T-helper 17 cell (primary cell): ENCODE measurements at places on chromosomes 12 and 14. TPM values are rescaled to one million over a fixed set of nuclear protein-coding genes. Genes with fewer than 3 reads are reported as not detected.

DNA sequence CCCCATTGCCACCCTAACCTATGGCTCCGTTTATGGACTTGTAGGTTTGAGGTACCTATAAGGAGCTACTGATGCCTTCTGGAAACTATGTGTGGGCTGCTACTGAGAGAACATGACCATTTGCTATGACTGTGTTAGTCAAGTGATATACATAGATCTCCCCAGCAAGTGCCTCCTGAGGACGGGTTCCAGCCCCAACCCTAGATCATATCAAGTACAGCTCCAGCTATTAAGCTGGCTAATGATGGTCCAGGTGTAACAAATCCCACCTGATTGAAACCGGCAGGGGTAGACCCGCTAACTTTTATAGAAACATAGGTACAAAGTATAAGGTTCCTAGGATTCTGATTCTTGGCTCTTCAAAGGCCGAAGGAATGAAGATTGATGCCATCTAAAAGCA, 23.7 kb downstream of the NINJ2 start:
- DNase-seq: no peak

GRCh38 chr12:104486943-104487819, 30.4 kb downstream of the CHST11 start:
- DNase-seq: no peak

DNA sequence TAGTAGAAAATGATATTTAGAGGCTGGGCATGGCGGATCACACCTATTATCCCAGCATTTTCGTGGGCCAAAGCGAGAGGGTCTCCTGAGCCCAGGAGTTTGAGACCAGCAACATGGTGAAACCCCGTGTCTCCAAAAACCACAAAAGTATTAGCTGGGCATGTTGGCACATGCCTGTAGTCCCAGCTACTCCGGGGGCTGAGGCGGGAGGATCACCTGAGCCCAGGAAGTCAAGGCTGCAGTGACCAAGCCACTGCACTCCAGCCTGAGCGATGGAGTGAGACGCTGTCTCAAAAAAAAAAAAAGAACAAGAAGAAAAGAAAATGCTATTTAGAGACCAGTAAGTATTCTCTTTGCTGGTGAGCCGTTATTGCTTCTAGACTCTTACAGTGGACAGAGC, 79.2 kb upstream of the MDM1 start:
- DNase-seq: no peak

DNA sequence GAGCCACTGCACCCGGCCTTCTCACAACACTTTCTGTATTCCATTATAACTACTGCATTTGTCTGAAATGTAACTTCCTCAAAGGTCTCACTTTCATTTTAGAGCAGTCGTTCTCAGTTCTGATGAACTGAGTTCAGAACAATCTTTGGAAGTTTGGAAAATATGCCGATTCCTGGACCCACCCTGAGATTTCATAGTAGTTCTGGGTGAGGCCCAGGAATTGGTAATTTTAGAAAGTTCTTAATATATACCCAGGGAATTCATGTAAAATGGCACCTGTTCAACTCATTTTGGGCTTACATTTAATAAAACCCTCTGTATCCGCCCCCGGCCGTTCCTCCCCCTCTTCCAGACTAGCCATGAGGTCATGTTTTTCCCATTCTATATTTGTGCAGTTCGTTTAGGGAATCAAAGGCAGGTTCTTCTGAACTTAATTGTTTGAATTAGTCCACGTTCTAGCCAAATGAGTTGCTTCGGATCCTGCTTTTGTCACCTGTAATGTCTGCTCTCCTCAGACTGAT, 5.9 kb downstream of the GSG1 start:
- DNase-seq: no peak

- no peak for DNase-seq
Observed at GRCh38 chr14:93024493-93024892, 91.2 kb downstream of the ITPK1 start.

- no peak for DNase-seq
Observed at GRCh38 chr14:97948841-97949240, 1151.7 kb downstream of the VRK1 start.

- DNase-seq: no peak
Observed at GRCh38 chr14:100306998-100307765, 938 bp upstream of the SLC25A29 start.

GRCh38 chr14:75283833-75284563, 5.4 kb downstream of the FOS start:
- no peak for DNase-seq

DNA sequence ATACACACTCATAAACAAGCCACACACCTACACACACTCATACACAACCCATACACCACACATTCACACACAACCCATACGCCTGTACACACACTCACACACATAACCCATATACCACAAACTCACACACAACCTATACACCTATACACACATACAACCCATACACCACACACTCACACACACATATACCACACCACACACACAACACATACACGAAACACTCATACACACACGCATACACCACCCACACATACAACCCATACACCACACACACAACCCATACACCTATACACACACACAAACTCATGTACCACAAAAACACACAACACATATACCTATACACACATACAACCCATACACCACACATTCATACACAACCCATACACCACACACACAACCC, 164.3 kb downstream of the TMEM121 start:
- DNase-seq: no peak

- DNase-seq: no peak
Observed at GRCh38 chr12:31710021-31710818, 18.6 kb downstream of the AMN1 start.

GRCh38 chr12:5433081-5433844, 1.4 kb downstream of the NTF3 start:
- no peak for DNase-seq

- DNase-seq: no peak
Observed at GRCh38 chr12:27623645-27624044, 72.6 kb upstream of the REP15 start.

GRCh38 chr14:63046339-63047268, 1.3 kb upstream of the KCNH5 start:
- DNase-seq: no peak

DNA sequence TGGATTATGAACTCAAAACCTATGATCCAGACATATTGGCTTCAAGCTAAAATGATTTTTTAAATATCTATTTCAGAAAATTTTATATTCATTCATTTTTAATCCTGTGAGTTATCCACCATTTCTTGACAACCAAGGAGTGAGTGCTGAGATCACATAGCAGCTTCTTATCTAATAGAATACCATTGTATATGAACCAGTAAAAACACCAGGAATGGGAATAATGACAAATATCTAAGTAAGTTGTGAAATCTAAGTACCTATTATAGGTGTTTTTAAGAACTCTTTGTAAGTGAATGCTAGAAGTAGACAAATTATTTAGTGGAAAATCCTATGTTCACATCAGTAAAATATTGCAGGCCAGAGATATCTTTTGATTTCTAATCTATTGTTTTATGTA, 8.2 kb downstream of the LUM start:
- DNase-seq: no peak

- DNase-seq: no peak
Observed at GRCh38 chr14:102491366-102491765, 18.2 kb downstream of the ANKRD9 start.

- no peak for DNase-seq
Observed at GRCh38 chr14:36522347-36522971, 2.4 kb upstream of the NKX2-1 start.

DNA sequence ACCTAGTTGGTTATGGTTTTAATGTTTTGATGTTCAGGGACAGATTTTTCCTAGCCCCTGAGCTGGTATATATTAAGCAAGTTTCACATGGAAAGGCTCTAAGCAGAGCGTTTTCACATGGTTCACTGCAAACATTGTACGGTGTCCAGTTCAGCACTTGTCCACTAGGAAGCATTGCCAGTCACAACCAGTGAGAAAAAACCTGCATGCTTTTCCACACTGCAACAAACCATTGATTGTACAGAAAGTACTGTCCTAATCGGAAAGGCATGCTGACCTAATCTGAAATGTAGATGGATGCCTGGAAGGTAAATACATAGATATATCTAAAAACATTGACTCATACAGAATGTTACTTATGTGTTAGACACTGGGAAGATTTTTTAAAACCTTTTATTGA, 25.0 kb upstream of the NPAS3 start:
- DNase-seq: no peak

GRCh38 chr14:52961060-52961639, 10.3 kb upstream of the FERMT2 start:
- DNase-seq: peak; percentile 39

DNA sequence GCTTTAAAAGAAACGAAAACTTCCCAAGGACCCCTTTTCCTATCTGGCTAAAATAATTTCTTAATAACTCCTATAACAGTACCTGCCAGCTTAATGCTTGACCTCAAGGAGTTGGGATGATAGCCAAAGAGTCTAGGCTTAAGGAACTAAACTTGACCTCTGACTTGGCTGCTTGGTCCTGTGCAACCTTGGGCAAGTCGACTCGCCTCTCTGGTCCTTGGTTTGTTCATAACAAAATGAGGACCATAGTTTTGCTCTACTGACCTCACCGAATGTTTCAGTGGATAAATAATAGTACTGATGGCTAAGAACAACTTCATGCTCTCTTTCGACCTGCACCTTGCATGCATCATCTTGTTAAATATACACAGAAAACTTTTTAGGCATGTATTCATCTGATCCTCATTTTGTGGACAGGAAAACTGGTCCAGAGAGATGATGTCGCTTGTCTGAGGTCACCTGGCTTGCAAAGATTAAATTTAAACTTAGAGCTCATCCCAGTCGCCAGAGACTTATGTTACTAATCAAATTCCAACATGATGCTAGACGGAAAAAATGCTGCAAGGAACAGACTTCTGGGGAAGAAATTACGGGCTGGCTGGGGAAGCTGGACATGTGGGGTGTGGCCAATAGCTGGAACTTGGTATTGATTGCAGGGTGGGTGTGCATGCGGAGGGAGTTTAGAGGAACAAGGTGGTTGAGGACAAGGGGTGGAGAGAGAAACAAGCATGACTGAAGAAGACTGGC, 38.0 kb upstream of the WSCD2 start:
- no peak for DNase-seq

DNA sequence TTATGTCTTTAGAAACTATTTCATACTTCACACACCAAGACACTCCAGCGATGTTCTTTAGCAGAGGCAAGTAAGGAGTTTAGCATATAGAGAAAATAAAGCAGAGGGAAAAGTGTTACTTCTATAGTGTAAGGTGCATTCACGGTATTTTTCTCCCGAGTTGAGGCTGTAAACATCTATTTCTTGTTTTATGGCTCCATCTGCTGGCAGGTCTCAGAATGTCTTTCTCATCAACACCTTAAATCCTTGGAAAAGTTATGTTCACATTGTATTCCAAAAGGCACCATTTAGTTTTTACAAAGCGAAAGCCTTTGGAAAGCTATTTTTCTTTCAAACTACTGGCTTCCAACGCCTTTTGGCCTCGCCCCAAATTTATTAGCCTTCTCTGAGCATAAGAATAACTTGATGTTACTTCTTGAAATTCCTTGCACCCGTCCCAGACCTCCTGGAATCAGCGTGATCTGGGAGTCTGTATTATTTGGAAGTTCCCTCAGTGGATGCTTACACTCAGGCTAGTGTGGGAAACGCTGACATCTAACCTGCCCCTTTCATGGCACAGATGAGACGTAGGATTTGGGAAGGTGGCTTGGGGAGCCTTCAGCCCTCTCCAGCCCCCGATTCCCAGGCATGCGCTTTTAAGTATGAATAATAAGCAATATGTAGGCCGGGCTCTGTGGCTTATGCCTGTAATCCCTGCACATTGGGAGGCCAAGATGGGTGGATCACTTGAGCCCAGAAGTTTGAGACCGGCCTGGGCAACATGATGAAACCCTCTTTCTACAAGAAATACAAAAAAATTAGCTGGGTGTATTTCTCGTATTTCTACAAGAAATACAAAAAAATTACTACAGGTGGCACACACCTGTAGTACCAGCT, 1.9 kb upstream of the PIWIL1 start:
- DNase-seq: no peak

DNA sequence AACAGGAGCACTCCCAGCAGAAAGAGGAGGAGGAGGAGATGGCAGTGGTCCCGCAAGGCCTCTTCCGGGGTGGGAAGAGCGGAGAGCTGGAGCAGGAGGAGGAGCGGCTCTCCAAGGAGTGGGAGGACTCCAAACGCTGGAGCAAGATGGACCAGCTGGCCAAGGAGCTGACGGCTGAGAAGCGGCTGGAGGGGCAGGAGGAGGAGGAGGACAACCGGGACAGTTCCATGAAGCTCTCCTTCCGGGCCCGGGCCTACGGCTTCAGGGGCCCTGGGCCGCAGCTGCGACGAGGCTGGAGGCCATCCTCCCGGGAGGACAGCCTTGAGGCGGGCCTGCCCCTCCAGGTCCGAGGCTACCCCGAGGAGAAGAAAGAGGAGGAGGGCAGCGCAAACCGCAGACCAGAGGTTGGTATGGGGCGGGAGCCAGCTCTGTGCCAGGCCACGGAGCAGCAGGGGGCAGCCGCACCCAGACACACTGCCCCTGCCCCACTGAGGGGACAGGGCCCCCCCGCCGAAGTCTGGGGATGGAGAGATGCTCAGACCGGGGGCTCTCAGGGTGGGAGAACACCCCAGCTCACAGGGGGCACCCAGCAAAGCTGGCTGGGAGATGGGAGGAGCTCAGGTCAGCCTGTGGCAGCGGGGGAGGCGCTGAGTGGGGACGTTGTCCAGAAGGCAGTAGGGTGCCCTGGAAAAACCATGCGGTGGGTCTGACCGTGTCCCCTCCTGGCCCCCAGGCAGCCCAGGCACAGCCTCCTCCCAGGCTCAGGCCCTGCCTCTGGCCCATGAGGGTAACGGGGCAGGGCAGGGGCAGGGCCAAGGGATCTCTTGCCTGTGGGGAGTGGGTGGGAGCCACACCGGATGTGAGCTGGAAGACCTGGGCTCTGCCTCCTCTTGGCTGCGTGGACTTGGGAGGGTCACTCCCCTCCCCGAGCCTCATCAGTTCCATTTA, 9.8 kb downstream of the CHGA start:
- DNase-seq: no peak

- DNase-seq: no peak
Observed at GRCh38 chr12:124703856-124704255, 136.4 kb upstream of the NCOR2 start.

DNA sequence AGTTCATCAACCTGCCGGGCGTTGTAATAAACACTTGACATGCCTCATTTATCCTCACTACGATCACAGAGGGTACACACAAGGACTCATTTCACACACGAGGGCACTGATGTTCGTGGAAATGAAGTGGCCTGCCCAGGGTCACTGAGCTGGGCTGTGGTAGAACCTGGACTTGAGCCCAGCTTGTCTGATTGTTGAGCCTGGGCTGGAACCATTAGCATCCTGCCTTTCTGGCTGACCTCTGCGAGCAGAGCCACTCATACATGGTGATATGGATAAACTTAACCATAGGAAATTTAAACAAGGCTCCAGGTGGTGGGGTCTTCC, 16.6 kb upstream of the JDP2 start:
- DNase-seq: no peak

TAS2R14 gene
- total RNA-seq: 2.4 TPM

SDR9C7 gene
- not detected for total RNA-seq

NABP2 gene
- total RNA-seq: 19.4 TPM

C1S gene
- total RNA-seq: 2.9 TPM

TMEM119 gene
- total RNA-seq: 5.0 TPM

TAS2R31 gene
- total RNA-seq: 2.7 TPM

IKZF4 gene
- total RNA-seq: 3.9 TPM

RAPGEF3 gene
- total RNA-seq: 0.55 TPM

ZNF140 gene
- 15.8 TPM for total RNA-seq

TRPV4 gene
- not detected for total RNA-seq

GNB3 gene
- 0.26 TPM for total RNA-seq

OR8S1 gene
- not detected for total RNA-seq

RHOF gene
- 121 TPM for total RNA-seq

ZNF10 gene
- total RNA-seq: 31.9 TPM

PTPRQ gene
- total RNA-seq: not detected

VPS37B gene
- 90.5 TPM for total RNA-seq
